ENCODE measurements at places on chromosomes 4 and X. TPM values are rescaled to one million over a fixed set of nuclear protein-coding genes. Genes with fewer than 3 reads are reported as not detected.

- DNase-seq = no peak
Measured at GRCh38 chr4:37905533-37906169, 14.8 kb downstream of the TBC1D1 start.

- DNase-seq = no peak
Measured at GRCh38 chr4:155033604-155034003, 174.8 kb upstream of the NPY2R start.

OGT gene
- 160 TPM for polyA plus RNA-seq

KCTD8 gene
- polyA plus RNA-seq = 4.0 TPM

DNA sequence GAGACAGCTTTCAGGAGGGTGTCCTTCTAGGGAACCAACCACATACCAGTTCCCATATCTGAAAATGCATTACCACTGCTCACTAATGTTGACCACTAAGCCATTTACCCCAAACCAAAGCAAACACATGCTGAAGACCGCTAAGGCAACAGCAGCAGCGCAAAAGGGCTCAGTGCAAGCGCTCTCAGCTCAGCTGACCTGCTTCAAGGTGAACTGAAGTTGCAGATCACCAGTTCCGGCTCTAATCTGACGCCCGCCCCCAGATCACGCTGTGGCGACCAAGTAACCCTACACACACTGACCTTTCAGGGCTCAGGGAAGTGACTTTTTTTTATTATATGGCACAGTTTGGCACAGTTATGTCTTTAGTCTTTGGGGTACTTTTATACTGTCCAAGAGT is 5.8 kb downstream of the MECP2 start:
- no peak for DNase-seq

DNA sequence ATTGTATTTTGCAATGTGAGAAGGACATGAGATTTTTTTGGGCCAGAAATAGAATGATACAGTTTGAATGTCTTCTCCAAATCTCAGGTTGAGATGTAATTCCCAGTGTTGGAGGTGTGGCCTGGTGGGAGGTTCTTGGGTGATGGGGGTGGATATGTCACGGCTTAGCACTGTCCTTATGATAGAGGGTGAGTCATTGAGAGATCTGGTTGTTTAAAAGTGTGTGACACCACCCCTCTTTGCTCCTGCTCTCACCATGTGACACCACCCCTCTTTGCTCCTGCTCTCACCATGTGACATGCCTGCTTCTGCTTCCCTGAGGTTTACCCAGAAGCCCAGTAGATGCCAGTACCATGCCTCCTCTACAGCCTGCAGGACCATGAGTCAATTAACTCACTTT is 1226.9 kb downstream of the PCDH7 start:
- no peak for DNase-seq

- no peak for DNase-seq
Measured at GRCh38 chrX:17744896-17745523, 7.7 kb downstream of the SCML1 start.

- no peak for DNase-seq
Measured at GRCh38 chrX:97743014-97743413, 859.3 kb downstream of the RPA4 start.

DNA sequence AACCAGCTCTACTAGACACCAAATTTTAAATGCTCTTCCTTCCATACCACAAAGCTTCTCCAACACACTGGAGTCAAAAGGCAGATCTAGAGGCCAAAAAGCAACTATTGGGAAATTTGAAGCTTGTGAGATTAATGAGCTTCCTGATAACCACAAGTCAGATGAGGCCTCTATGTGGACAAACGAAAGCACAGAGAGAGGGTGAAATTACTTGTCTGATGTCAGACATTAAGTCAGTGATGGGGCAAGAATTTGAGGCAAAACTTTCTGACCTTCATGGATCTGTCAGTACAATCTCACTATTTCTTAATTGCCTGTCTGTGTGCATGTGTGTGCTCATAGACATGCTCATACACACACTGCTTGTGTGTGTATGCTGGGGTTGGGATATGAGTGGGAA is 103.6 kb downstream of the GUCY2F start:
- no peak for DNase-seq

GRCh38 chr4:87410679-87411078 is 11.7 kb upstream of the NUDT9 start:
- DNase-seq = no peak

DSPP gene
- polyA plus RNA-seq = not detected

- no peak for DNase-seq
Measured at GRCh38 chrX:115719171-115719570, 158.2 kb downstream of the PLS3 start.

Measured in right renal cortex interstitium (tissue), 3 donors.